ENCODE measurements at places on chromosomes 6 and 20.

DNA sequence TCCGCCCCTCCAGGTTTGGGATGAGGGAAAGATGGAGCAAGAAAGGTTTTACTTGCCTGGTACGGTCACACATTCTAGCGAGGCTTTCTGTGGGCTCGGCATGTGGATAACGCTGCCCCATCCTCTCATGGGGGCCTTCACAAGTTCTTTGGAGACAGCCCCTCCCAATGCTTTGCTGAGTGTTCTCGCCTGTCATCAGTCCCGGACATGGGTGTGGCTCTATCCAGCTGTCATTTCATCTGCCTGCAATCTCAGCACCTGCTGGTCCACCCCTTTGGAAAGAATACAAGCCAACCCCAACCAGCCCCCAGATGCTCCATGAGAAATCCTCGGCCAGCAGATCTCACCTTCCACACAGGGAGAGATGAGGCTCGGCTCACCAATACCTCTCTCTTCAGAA lies 30.3 kb upstream of the MDGA1 start:
- DNase-seq: no peak

DNA sequence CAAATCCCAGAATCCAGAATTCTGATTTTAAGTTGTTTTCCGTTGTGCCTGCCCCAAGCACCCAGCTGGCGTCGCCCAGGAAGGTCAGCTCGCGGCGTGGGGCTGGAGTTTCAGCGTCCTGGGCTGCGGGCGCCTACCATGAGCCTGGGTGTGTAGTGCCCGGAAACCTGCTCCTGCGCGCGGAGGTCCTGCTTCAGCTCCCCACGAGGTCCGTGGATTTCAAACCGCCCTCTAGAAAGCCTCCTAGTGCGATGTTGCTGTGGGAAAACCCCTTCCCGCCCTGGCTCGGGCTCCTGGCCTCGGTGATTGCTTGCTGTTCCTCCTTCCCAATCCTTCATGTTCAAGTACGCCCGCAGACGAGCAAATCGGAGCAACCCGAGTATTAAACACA lies 51.3 kb upstream of the NRN1 start:
- DNase-seq: no peak

DNA sequence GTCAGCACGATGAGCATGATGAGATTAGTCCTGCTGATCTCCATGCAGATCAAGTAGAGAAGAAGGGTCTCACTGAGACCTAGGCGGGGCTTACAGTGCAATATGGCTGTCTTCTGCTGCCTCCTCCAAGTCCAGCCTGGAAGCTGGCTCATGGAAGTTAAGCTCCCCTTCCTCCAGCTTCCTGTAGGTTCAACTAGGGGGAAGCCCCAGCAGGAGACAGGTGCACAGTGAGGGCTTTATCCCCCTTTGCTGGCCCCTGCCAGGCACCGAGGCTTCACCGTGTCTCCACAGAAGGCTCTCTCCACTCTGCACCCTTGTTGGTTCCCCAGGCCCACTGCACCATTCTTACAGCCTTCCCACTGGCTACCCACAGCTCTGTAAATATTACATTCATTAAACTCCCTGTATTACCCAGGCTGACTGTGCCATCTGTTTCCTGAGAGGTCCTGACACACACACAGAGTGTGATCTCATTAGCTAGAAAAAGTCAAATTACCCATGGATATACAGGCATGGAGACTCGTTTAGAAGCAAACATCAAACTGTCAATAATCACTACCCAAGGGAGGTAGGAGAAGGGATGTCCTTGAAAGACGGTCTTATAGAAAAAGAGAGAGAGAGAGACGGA lies 90.4 kb downstream of the SLC2A10 start:
- no peak for DNase-seq

- DNase-seq: no peak
These were observed 73.1 kb downstream of the SNAP25 start for GRCh38 chr20:10291568-10292248.

DNA sequence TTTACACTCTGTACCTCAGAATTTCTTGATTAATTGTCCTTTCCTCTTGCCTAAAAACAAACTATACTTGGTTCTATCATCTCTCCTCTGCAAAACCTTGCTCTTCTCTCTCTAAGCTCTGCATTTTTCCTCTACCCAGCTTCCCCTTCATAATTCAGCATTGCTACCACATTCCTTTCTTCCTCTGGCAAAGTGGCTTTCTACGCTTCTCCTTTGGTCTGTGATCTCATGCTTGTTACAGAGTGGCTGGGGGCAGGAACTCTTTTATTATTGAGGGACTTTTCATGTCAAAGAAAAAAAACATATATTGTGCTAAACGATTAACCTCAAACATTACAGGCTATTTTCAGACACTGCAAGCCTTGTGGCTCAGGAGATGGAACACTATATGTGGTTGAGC lies 333.3 kb upstream of the KCNQ5 start:
- peak; percentile 24 for DNase-seq

GRCh38 chr6:21666201-21666691 lies 72.7 kb downstream of the SOX4 start:
- no peak for DNase-seq

- DNase-seq: no peak
These were observed 64.6 kb upstream of the ADGRF1 start for GRCh38 chr6:47106721-47107197.

- DNase-seq: peak; percentile 10
These were observed 476.3 kb downstream of the PRKN start for GRCh38 chr6:162251257-162251656.

GRCh38 chr6:1247056-1247455 lies 64.8 kb upstream of the FOXQ1 start:
- DNase-seq: no peak

DNA sequence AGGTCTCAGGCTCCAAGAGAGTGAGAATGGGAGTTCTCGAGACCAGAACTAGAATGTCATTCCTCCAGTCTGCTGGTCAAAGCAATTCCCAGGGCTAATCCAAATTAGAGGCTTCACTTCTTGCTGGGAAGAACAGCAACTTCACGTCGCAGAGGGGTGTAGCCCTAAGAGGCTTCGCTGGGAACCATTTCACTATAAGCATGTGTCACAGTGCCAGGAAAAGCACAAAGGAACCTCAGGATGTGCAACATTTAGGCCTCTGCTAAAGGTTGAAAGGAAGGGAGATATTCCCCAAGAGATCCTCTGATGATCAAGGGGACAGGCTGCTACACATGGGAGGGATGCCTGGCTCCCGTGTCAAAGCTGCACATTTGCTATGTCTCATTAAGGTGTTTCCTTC lies 35.9 kb upstream of the NXT1 start:
- DNase-seq: no peak

- DNase-seq: no peak
These were observed 298.0 kb downstream of the QKI start for GRCh38 chr6:163712566-163712961.

- DNase-seq: no peak
These were observed 100.4 kb downstream of the OGFRL1 start for GRCh38 chr6:71388856-71389527.

DNA sequence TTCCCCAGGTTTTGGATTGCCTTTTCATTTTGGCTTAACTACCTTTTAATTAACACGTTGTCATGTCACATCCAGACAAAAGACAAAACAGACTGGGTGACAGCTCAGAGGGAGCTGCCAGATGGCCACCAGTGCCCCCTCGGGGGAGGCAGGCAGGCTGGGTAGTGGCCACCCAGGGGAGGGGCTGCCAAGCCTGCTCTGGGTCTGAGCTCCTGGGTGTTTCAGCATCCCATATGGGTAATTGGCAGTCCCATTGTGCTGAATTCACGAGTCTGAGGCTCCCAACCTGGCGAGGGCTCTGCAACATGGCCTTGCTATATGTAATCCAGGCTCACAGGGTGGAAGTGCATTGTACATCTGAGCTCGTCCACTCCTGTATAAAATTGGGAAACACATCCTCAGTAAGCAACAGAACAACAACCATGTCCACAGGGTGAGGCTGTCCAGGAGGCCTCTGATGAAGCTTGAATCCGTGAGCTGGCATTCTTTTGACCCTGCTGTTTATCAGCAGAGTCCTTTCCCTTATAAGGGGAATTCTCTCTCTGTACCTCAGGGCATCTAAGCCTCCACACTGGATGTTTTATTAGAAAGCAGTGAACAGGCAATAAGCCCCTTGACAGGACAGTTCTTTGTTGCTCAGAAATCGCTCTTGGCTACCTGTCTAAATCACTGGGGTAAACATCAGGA lies 111.7 kb upstream of the SLC22A23 start:
- DNase-seq: peak; percentile 50

DNA sequence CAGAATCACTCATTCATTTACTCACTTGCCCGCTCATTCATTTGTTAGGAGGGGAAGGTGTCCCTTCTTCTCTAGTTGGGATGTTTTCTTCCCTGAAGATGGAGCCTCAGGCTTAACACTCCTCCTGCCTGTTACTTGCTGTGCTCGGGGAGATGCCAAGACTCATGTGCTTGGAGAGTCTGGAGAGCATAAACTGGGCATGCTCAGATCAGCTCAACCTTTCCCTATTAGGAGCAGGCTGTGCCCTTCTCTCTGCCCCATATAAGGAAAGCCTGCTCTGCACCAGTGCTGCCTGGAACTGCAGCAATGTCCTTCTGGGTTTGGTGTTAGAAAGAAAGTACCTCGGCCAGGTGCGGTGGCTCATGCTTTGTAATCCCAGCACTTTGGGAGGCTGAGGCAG lies 18.0 kb upstream of the UBE2V1 start:
- peak; percentile 75 for DNase-seq

DNA sequence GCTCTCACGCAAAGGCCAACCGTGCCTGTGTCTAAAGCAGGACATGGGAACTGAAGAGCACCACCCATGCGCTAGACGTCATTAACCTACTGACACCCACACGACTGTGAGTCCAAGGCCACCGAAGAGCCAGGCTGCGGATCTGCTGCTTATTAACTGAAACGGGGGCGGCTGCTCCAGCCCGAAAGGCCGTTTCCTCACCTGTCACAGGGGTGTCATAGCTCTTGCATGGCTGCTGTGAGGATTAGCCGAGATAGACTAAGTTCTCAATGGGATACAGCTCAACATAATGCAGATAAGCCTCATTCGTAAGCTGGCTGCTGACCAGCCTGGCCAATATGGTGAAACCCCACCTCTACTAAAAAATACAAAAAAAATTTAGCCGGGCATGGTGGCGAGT lies 26.7 kb downstream of the OVOL2 start:
- DNase-seq: no peak

GRCh38 chr6:713351-713750 lies 20.4 kb upstream of the EXOC2 start:
- DNase-seq: no peak

DNA sequence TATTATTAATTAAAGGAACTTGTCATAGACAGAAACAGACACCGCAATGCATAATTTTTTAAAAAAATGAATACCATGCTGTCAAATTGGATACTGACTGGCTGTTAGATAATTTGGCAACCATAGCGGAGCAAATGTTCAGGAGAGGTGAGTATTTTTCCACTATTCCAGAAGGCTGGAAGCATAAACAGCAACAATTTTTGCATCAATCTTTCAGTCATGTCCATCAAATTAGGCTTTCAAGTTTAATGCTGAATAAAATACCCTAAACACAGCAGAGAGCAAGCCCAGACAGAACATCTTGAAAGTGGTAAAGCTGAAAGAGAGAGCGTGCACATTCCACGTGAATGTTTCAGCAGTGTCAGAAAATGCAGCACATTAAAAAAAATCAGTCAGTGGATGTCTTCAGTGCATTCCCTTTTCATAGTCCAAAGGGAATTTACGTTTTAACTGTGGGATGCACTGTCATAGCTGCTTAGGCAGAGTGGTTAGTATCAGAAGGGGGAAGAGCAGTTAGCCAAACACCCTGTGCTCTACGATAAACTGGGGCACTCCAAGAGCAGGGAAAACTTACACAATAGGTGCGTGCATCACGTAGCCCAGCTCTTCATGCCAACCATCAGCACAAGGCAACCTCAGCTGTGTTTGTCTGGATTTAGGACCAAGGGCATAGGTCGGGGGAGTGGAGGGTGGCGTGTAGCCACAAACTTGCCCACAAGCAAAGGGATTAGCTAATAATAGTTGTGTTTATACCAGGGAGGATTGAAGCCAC lies 116.2 kb upstream of the STMND1 start:
- DNase-seq: peak; percentile 90

GRCh38 chr6:170375661-170376060 lies 69.1 kb downstream of the FAM120B start:
- DNase-seq: no peak

DNA sequence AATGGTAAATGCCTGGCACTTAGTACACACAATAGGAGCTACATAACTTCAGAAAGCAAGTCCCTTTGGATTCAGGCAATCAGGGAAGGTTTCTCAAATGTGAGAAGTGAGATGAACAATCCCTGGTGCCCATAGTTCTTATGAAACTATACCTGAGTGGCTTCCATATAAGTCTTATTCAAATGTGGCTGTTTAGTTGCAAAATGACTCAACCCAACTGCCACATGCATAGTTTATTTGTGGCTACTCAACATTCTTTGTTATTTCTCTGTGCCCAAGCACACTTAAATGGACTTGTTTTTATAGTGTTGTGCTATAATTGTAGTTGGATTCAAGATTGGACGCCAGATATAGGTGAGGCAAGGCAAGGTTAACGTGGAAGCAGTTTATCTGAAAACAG lies 93.7 kb upstream of the ATXN1 start:
- no peak for DNase-seq

DNA sequence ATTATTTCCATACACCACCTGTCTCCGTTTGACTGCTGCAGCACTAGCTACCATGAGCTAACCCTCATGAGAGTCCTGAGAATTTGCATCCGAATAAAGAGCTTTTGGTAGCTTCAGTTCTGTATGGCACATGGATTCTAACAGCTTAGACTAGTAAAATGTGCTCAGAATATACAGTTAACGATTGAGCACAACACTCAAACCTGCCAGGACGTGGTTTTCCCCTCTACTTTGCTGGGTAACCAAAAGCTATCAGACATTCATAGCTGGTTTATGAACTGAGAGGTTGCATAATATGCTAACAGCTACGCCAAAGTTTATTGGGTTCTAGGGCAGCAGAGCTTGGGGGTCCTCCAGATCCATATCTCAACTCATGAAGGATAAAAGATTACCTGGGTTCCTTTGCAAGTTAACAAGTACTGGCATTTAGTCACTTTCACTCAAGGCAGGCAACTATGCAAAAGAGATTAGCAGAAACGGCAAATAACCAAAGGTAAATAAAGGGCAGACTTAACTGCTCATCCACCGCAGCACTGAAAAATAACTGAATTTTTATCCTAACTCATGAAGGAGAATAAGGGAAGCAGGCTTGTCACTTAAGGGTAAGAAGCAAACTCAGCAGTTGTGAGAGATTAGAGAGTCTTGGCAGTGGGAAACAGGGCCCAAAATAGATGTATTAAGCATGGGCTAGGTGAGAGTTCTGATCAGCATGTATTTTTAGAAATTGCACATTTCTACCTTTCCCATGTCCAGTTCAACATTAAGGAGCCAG lies 29.4 kb downstream of the NUDT3 start:
- no peak for DNase-seq

DNA sequence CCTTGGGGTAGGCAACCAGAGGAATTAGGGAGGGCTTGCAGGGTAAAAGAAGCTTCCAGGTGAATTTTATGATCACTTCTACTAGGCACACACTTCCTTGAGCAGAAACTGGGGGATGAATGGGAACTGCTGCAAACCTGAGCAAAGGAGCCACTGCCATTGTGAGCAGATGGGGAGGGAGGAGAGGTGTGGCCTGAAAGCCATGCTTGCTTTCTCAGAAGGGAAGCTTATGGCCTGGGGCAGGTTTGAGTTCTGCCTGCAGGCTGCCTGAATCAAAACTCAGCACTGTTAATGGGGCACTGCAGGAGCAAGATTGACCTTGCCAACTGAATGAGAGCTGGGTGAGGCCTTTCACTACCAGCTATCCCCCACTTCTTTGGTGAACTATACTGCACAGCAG lies 328.1 kb downstream of the NKAIN2 start:
- DNase-seq: no peak

GRCh38 chr20:15862178-15862577 lies 711.1 kb downstream of the KIF16B start:
- DNase-seq: no peak

- DNase-seq: no peak
These were observed 9.7 kb upstream of the MMS22L start for GRCh38 chr6:97292671-97293070.

Data from fibroblast of skin of scalp (primary cell).